ENCODE measurements at places on chromosomes 5 and 9.

- peak; percentile 70 for DNase-seq
These were observed 145.5 kb downstream of the ERCC6L2 start for GRCh38 chr9:96020792-96021550.

GRCh38 chr9:134395002-134395517, 68.8 kb downstream of the RXRA start:
- no peak for DNase-seq

- no peak for DNase-seq
These were observed 30.2 kb downstream of the LRRC70 start for GRCh38 chr5:62608529-62609511.

DNA sequence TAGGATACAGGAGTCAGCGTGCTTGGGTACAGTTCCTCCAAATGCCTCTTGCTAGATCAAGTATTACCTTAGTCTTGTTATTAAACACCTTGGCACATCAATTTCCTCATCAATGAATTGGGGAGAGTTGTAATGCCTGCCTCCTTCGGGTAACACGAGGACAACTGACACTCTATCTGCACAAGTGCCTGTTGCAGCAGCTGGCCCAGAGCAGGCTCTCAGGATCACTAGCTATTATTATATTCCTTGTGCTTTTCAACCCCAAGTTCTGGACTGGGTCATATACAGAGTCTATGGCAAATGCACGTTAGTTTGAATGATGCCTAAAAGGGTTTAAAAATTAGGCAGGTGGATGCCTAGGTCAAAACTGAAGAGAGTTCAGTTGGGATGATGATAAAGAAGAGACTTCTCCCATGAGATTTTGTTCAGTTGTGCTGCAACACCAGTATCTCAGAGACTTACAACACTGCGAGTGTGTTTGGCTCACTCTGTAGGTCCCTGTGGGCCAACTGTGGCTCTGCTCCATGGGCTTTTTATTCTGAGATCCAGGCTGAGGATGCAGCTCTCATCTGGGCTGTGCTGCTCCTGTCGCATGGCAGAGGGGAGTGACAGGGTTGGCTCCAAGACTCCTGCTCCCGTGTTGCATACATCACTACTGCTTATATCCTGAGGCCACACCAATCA, 41.1 kb upstream of the TEX48 start:
- no peak for DNase-seq

DNA sequence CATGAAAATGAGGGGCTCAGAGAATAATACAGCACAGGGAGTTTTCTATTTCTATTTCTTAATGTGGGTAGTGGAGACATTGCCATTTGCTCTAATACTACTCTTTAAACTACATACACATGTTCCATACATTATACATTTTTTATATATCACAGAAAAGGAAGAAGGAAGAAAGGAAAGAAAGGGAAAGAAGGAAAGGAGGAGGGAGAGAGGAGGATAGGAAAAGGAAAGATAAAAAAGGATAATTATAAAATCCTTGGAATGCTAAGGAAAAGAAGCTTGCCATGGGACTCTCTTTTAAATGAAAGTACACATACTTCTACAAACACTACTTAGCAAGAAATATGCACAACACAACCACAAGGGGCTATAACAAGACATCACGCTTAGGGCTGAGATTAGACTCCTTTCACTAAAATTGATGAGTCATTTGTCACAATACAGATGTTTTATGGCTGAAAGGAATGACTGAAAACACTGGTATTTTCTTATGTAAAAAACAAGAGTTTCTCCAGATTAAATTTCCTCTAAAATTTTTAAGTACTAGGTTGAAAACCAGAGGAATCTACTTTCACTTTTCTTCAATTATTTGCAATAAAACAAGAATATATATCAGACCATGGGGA, 219.8 kb downstream of the ARL15 start:
- DNase-seq = no peak

GRCh38 chr5:167743695-167744464, 547.6 kb upstream of the WWC1 start:
- DNase-seq = no peak

DNA sequence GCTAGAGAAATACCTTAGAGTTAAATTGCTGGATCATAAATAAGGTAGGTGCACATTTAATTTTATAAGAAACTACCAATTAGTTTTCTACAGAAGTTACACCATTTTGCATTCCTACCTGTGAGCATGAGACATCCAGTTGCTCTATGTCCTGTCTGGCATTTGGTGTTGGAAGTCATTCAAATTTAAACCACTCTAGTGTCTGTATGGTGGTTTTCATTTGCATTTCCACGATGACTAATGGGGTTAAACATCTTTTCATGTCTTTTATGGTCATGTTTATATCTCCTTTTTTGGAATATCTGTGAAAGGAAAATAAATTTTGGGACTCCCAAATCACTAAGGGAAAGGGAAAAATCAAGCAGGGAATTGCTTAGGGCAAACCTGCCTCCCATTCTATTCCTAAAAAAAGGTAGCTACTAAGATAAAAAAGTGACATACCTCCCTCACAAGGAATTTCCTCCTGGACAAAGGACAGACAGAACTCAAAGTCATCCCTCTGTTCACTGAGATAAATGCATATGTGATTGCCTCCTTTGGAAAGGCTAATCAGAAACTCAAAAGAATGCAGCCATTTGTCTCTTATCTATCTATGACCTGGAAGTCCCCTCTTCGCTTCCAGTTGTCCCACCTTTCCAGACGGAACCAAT, 31.6 kb upstream of the ADCY2 start:
- no peak for DNase-seq

DNA sequence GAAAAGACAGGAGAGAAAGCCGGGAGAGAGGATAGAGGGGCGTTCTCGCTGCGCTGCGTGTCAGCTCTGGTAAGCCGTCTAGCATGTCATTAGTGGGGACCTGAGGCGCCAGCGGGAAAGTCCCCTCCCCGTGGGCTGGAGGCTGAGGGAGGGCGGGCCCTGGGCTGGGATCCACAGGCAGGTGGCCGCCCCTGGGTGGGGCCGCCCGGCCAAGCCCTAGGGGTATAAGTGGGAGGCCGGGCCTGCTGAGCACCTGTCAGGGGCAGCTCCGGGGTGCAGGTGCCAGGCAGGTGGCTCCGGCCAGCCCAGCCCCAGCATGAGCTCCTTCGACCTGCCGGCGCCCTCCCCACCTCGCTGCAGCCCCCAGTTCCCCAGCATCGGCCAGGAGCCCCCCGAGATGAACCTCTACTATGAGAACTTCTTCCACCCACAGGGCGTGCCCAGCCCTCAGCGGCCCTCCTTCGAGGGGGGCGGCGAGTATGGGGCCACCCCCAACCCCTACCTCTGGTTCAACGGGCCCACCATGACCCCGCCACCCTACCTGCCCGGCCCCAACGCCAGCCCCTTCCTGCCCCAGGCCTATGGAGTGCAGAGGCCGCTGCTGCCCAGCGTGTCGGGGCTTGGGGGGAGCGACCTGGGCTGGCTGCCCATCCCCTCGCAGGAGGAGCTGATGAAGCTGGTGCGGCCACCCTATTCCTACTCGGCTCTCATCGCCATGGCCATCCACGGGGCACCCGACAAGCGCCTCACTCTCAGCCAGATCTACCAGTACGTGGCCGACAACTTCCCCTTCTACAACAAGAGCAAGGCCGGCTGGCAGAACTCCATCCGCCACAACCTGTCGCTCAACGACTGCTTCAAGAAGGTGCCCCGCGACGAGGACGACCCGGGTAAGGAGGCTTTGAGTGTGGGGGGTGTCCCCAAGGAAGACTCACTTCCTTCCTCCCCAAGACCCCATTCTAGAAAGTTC, at the start of gene FOXI1:
Gene FOXI1, plus strand, starts transcription at position 256 of the 970 bp plus-strand sequence. Its CDS starts 61 bp downstream, at position 317.
- no peak for DNase-seq

DNA sequence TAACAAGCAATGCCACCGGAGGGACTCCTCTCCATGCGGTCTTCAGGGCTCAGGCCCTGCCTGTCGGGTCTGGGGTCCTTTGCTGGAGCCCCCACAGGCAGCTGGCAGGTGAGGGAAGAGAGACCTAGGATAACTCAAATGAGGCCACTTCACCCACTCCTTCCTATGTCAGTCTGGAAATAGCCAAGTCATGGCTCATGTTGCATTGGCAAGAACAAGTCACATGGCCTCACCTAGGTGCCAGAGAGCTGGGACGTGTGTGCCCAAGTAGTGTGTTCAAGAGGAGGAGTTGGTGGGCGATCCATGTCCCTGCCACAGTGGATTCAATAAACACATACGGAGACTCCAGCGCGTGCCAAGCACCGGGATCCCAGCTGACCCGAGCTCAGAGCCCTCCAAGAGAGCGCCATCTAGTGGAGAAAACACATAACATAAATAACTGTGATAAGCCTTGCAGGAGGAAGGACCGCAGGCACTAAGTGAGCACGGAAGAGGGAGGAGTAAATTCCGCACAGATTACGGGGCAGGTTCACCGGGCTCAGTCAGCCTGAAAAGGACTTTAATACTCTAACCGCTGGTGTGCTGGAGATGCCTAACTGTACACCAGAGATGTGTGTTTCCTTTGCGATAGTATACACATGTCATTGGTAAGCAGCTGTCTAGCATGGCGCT, 580.8 kb downstream of the CCDC171 start:
- peak; percentile 4 for DNase-seq

DNA sequence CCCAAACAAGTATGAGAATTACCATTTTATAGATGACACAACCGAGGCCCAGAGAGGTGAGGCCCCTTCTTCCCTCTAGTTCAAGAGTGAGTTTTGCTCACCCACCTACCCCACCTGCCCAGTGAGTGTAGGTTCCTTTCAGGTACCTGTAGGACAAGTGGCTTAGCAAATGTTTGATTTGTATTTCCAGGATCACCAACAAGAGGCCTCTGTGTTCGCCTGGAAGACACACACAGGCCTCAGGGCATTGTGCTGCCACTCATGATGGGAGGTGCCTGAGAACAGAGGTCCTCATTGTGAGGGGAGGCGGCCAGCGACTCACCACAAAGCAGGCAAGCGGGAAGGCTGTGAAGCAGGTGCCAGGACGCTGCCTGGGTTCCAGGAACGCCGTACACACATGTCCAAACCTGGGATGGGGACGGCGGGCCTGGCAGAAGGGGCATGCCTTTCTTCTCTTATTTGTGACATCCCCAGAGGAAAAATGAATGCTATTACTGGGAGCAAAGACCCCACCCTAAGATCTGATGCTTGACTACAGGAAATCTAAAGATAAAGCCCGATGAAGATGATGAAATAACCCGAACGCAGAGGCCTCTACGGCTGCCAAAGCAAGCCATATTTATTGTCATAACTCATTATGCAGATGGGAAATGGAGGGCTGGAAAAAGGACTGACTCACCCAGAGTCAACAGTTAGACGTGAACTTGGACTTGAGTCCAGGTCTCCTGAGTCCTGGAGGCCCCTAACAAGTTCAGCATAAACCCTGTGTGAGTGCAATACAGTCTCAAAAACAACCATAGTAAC, 60.2 kb upstream of the SLC25A51 start:
- DNase-seq = no peak

DNA sequence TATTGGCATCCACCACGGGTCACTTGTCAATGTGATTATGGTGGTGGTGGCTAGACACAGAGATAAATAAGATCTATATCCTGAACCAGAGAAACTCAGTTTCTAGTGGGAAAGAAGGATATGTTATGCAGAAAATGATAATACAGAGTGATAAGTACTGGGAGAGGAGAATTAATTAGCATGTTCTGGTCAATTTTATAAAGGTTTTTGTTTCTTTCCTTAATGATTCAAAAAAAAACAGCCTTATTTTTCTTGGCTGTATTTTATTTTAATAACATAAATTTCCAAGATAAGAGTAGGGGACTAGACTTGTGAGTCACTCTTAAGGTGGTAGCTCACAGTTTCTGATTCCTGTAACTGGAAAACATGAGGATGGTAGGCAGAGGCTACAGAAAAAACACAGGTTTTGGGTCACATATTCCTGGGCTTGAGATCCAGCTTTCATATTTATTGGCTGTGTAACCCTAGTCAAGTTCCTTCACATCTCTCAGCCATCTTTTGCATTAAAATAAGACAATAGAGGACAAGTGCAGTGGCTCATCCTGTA, 350.3 kb upstream of the RPS23 start:
- no peak for DNase-seq

DNA sequence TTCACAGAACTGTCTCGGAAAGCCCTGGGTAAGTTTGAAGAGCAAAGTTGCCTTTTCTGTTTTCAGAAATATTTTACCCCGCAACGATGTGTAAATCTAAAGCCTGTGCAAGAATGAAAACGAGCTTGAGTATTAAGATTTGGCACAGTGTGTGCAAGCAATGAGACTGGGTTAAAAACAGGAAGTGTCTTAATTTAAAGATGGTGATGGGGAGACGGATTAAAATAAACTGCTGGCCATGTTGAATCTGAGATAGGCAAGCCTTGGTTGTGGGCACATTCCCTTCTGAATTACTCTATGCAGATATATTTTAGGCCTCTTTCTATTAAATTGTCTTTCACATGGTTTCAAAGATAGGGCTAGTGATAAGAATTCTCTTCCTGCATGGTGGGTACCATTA, 294.2 kb upstream of the DMRT1 start:
- no peak for DNase-seq

DNA sequence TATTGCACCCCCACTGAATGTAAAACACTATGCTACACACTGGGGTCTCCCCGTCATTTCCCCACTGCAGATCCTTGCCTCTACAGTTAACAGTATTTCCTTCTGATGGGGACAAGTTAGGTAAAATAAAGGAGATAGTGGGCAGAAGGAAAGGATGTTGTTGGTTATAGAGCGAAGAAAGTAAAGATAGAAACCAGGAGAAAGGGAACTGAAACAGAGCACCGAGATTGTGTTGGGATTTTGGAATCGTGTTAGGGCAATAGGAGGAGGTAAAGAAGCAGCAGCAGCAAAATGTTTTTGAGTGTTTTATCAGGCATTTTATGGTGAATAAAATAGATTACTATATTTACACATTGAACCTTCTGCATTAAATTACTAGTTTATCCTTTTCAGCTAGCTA, 60.0 kb downstream of the PAM start:
- no peak for DNase-seq

DNA sequence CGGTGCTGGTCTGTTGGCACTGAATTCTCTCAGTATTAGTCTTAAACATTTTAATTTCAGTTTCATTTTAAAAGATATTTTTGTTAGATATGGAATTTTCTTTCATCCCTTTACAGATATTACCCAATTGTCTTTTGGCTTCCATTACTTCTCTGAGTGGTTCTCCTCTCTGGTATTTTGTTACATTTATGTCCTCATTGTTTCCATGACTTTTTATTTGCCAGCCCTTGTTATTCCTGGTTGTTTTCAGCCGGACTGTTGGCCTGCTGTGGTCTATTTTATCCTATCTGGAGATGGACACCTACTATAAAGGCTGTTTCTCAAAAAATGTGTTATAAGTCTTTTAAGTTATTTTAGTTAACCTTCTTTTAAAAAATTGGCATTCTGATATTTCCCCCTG, 117.2 kb downstream of the ARHGEF28 start:
- DNase-seq = no peak

DNA sequence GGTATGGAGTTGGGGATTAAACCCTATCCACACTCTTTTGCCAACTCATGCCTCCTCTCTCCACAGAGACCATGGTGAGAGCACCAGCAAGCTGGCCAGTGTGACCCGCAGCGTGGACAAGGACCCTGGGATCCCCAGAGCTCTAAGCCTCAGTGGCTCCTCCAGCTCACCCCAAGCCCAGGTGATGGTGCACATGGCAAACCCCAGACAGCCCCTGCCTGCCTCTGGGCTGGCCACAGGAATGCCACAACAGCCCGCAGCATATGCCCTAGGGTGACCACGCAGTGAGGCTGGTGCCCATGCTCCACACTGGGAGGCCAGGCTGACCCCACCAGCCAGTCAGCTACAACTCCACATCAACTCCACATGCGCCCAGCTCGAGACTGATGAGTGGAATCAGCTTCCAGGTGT, 11.5 kb upstream of the CARD19 start:
- DNase-seq = no peak

- DNase-seq = no peak
These were observed 194.6 kb downstream of the CETN3 start for GRCh38 chr5:90214991-90215390.

GRCh38 chr5:68243681-68244080, 28.1 kb downstream of the PIK3R1 start:
- DNase-seq = no peak

GRCh38 chr9:27117489-27118135, 8.6 kb downstream of the TEK start:
- no peak for DNase-seq
